ENCODE measurements at places on chromosomes 5 and 9.

DNA sequence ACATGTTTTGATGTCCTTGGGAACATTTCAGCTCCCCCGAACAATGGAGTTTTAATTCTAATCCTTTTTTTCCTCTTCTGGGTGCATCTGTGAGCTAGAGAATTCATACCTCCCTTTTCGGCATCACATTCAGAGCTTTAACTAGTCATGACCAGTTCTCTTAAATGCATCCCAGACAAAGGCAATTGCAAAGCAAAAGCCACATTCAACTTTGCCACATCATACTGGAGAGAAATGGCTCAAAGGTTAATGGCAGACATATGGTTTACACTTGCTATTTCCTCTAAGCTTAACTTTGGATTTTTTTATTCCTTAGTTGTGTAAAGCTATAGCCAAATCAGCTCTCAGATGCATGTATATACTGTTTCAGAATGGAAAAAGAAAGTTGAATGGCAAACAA, 153.3 kb downstream of the ESM1 start:
- no peaks in the 10 kb centered on the region for H3K27me3 ChIP-seq
- no peak overlapping the region for H3K27ac ChIP-seq
- H3K4me1 ChIP-seq: peaks cover 12% of the 10 kb centered on the region
- H3K4me3 ChIP-seq: no peak overlapping the region
- no peaks in the 10 kb centered on the region for H3K36me3 ChIP-seq
- peak; percentile 46 for DNase-seq

DNA sequence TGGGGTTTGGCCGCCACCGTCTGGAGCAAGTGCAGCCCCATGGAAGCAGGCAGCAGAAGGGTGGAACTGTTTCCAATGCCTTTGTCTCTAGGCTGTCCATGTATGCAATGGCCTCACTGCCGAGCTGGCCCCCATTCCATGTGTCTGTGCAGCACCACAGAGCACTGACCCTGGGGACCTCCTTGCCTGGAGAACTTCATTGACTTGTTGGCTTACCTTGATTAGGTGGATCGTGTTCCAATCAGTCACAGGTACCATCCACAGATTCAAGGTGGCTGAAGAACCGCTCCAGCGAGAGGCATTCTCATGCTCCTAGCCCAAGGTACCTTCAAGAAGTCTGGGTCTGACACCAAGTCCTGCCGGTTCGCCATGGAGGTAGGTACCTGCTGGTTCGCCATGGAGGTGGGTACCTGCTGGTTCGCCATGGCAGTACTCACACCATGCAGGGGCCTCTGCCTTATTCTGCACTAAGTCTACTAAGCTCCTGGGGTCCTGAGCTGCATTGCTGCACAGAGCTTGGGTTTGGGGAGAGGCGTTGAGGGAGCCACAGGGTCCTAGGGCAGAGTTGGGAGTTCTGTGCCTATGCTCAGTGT, 358.3 kb upstream of the IRX1 start:
- H3K27ac ChIP-seq: no peak overlapping the region
- no peaks in the 10 kb centered on the region for H3K36me3 ChIP-seq
- no peaks in the 10 kb centered on the region for H3K27me3 ChIP-seq
- no peak overlapping the region for H3K4me3 ChIP-seq

GRCh38 chr5:72380492-72381274, 60.5 kb downstream of the PTCD2 start:
- H3K27me3 ChIP-seq: no peaks in the 10 kb centered on the region
- no peaks in the 10 kb centered on the region for H3K36me3 ChIP-seq
- no peaks in the 10 kb centered on the region for H3K4me1 ChIP-seq
- no peak for DNase-seq
- no peak overlapping the region for H3K4me3 ChIP-seq

DNA sequence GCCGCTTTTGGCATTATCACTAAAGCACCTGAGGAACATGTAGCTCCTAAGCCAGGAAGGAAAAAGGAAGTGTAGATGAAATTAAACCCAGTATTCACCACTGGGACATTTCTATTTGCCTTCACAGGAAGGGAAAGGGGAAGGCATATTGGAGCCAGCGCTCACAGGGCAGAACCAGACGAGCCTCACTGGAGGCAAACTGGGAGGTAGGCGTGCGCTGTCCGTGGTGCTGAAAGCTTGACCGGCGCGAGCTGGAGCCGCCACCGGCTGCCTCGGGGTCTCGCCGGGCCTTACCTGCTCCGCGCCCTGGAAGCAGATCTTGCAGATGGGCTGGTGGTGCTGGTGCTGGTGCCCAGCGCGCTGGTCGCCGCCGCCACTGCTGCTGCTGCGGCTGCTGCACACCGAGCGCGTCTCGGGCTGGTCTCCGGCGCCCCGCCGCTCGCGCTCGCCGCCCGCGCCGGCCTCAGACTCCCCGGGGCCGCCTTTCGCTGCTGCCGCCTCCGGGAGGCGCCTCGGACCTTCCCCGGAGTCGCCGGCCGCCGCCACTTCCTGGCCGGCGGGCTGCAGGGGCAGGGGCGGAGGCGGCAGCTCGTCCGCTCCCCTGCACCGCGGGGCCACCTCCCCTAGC, 732 bp downstream of the MARCHF11 start:
- no peak overlapping the region for H3K4me3 ChIP-seq
- no peaks in the 10 kb centered on the region for H3K4me1 ChIP-seq
- DNase-seq: peak; percentile 62
- no peaks in the 10 kb centered on the region for H3K36me3 ChIP-seq
- H3K27ac ChIP-seq: no peak overlapping the region

DNA sequence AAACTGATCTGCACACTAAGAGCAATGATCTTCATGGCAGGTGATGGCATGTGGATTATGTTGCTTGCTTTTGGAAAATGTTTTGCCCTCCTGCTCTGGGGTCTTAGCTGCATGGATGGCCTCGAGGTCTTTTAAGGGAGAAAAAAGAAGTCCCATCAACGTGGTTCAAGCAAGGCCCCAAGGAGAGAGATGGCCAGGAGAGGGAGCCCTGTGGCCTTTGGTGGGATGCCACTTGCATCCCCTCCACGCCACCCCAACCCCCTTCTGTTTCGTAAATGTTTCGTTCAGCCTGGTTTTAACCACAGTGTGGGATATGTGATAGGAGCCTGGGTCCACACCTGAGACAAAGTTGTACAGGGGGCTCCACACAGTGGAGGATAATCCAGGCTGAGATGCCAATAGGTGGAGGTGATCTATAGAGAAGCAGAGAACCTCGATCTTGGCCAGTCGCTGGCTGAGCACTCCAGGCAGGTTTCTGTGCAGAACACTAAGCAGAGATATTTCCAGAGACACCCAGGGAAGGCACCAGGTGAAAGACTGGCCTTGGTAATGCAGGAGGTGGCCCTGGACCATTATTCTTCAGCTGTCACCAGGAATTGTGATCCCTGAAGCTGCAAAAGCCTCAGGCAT, 25.8 kb upstream of the FRRS1L start:
- H3K27ac ChIP-seq: no peak overlapping the region
- H3K4me1 ChIP-seq: no peaks in the 10 kb centered on the region
- no peaks in the 10 kb centered on the region for H3K36me3 ChIP-seq
- no peak overlapping the region for H3K4me3 ChIP-seq
- DNase-seq: peak; percentile 30
- H3K27me3 ChIP-seq: no peaks in the 10 kb centered on the region

DNA sequence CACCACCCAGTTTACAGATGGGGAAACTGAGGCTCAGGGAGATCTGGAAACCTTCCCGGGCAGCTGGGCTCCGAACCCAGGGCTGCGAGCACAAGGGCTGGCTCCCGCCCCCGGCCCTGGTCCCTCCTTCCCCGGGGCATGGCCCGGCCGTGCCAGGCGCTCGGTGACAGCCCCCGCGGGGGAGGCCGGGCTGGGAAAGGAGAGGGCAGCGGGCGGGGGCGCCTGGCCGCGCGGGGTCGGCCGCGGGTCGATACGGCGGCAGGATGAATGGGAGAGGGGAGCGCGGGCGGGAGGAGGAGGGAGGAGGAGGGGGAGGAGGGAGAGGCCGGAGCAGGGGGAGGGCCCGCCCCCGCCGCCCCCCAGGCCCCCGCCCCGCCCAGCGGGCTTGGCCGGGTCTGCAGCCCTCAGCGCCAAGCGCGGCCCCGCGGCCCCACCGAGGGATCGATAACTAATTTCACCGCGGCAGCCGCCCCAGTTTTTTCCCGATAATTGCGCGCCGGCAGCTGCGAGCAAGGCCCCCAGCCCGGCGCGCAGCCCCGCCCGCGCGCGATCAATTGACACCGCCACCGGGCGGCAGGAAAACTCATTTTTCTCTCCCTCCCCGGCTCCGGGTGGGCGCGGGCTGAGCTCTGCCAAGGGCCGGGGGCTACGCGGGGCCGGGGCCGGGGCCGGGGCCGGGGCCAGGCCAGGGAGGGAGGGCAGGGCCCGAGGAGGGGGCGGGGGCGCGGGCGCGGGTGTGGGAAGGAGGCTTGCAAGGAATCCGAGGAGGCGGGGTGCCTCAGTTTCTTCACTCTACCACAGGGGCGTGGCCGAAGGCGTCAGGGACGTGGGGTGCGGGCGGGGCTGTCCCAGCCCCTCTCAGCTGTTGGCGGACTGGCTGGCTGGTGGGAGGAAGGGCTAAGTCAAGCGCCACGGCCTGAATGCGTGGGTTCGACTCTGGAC, 52.1 kb downstream of the C9orf50 start:
- H3K4me1 ChIP-seq: peaks cover 21% of the 10 kb centered on the region
- peak overlapping the region; percentile 13 for H3K27ac ChIP-seq
- no peaks in the 10 kb centered on the region for H3K27me3 ChIP-seq
- DNase-seq: no peak

GRCh38 chr9:113934167-113934828, 58.2 kb downstream of the ZNF618 start:
- H3K4me3 ChIP-seq: no peak overlapping the region
- H3K4me1 ChIP-seq: no peaks in the 10 kb centered on the region
- no peak for DNase-seq
- H3K27me3 ChIP-seq: no peaks in the 10 kb centered on the region
- H3K36me3 ChIP-seq: no peaks in the 10 kb centered on the region
- H3K27ac ChIP-seq: no peak overlapping the region

DNA sequence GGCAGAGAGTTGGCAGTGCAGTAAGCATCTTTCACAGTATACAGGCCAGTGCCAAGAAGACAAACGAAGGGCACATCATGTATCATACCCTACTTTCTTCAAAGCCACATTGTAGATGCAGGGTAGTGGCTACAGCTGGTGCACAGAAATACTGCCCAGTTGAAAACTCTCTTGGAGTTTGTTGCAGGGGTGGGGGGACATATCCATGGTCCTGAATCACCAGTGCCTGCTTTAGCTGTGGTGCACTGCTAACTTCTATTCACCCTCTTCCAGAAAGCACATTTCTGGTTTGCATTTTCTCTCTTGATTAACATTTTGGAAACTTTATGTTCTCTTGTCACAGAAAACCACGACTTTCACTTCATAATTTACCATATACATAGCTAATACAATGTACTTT, 196.6 kb downstream of the PAPPA start:
- H3K27me3 ChIP-seq: no peaks in the 10 kb centered on the region
- peaks cover 10% of the 10 kb centered on the region for H3K4me1 ChIP-seq

- DNase-seq: no peak
- H3K4me3 ChIP-seq: no peak overlapping the region
- H3K4me1 ChIP-seq: no peaks in the 10 kb centered on the region
- no peaks in the 10 kb centered on the region for H3K27me3 ChIP-seq
Observed at GRCh38 chr9:136470792-136471469, 11.9 kb downstream of the SEC16A start.

GRCh38 chr9:95188459-95188858, 129.1 kb downstream of the FANCC start:
- peaks cover 1% of the 10 kb centered on the region for H3K36me3 ChIP-seq
- no peak for DNase-seq

GRCh38 chr5:9441610-9442009, 104.3 kb downstream of the SEMA5A start:
- no peaks in the 10 kb centered on the region for H3K4me1 ChIP-seq
- no peak overlapping the region for H3K27ac ChIP-seq
- DNase-seq: no peak

DNA sequence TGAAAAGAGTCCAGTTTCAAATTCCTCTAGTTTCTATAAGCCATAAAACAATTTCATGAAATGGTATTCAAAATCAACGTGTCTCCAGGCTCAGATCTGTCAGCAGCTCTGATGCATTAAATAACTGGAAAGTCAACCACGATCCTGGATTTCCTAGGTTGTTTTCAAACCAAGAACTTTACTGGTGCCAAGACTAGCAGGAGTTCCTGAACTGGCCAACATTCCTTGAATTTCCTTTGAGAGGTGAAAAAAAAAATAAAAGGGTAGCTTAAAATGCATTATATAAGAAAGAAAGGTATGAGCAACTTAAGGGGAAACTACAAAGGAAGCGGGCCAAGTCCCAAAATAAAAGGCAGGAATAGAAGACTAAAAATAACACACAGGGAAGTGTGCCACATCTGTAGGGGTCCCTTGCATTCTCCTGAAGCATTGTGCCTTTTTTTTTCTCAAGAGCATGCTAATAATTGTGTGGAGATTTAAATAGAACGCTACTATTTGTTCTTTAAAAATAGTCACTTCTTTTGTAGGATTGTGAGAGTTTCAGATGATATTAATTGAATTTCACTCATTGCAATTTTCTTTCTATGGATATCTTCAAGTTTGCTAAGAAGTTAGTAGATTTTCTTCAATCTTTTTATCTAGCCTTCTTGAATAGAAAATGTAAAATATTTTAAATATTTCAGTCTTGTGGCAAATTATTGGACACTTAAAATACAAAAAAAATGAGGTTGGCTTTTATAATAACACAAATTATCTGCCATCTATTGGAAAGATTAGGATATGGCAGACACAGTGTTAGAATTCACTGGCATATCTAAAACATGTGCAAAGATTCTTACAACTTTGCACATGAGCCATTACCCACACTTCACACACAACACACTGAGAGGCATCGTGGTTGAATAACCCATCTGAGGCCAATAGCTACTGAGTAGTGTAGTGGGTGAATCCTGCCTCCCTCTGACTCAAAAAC, 15.3 kb downstream of the ESM1 start:
- no peaks in the 10 kb centered on the region for H3K4me1 ChIP-seq
- no peak for DNase-seq
- no peak overlapping the region for H3K27ac ChIP-seq
- H3K36me3 ChIP-seq: no peaks in the 10 kb centered on the region
- H3K4me3 ChIP-seq: no peak overlapping the region
- H3K27me3 ChIP-seq: peaks cover 2% of the 10 kb centered on the region
